Left lobe of liver (tissue), 2 donors: ENCODE measurements at places on chromosomes 6 and 20.
A peak's percentile ranks its signal among the peaks of the same experiment; 100 is the strongest.

- DNase-seq, result no peak
Measured at GRCh38 chr6:54289426-54289825, 18.8 kb upstream of the TINAG start.

- no peak for DNase-seq
Measured at GRCh38 chr6:65938000-65938399, 231.0 kb upstream of the EYS start.

DNA sequence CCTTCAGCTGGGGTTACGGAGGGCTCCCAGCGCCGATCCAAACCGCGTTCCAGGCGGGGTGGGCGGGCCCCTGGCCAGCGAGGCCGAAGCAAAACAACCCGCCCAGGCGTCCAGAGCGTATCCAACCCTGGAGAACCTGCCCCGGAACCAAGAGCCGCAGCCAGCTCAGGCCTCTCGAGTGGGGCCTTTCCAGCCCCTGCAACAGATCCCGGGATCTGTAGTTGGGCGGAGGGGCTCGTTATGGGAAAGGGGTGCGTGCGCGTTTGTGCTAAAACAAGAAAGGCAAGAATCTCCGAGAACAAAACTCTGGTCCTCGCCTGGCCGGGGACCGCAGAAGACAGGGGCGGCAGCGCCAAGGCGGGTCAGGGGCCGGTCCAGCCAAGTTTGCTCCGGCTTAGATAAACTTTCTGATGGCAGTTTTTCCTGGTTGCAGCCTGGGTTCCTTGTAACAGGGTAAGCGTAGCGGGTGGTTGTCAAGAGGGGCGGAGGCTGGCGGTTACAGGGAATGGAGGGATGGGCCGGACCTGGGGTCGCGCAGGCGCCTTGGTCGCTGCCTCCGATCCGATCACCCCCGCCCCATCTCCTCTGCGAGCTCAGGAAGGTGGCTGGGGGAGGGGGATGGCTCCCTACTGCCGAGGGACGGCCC is 448 bp upstream of the RIN2 start:
- peak; percentile 86 for DNase-seq

- DNase-seq, result no peak
Measured at GRCh38 chr6:131778169-131778568, 29.7 kb upstream of the ENPP1 start.

- no peak for DNase-seq
Measured at GRCh38 chr6:37137201-37138090, 32.5 kb upstream of the PIM1 start.

GRCh38 chr6:169042061-169042460 is 211.6 kb downstream of the THBS2 start:
- no peak for DNase-seq

GRCh38 chr6:138082232-138082631 is 25.0 kb downstream of the PERP start:
- DNase-seq, result no peak

- DNase-seq, result no peak
Measured at GRCh38 chr6:139628270-139628669, 253.8 kb upstream of the CITED2 start.

GRCh38 chr20:19735446-19735845 is 22.6 kb upstream of the RIN2 start:
- no peak for DNase-seq
